ENCODE measurements at places on chromosomes 2 and 18.

- no peak for DNase-seq
Observed at GRCh38 chr18:76506974-76507764, 12.1 kb upstream of the ZNF516 start.

DNA sequence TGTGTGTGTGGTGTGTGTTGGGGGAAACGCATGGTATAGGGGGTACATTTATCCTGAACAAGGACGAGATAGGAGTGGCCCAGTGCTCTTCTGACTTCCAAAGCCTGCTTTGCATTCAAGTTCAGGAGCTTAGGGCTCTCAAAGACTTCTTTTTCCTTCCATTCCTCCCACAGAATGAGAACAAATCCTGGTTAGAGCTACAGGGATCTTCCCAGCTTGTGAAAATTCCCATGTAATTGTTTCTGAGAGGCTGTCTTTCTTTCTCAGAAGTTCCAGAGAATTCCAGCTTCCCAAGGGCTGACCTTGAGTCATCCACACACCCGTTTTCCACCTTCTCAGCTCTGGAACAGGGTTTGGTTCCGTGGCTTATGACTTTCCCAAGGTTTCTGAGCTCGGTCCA, 38.9 kb downstream of the FASTKD2 start:
- DNase-seq, result no peak

DNA sequence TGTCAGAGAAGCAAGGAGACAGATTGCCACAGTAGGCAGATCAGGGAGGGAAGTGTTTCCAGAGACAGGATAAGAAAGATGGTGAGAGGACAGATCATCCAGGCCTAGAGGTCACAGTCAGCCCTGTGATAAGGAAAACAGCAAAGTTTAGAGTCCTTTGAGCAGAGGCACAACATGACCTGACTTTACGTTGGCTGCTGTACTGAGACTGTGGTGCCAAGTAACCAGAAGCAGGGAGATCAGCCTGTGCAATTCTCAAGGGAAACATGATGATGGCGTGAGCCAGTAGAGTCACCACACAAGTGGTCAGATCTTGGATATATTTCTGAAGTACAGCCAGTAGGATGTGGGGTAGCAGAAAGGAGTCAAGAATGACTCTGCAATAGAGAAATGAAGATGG, 43.7 kb downstream of the SMC6 start:
- no peak for DNase-seq

DNA sequence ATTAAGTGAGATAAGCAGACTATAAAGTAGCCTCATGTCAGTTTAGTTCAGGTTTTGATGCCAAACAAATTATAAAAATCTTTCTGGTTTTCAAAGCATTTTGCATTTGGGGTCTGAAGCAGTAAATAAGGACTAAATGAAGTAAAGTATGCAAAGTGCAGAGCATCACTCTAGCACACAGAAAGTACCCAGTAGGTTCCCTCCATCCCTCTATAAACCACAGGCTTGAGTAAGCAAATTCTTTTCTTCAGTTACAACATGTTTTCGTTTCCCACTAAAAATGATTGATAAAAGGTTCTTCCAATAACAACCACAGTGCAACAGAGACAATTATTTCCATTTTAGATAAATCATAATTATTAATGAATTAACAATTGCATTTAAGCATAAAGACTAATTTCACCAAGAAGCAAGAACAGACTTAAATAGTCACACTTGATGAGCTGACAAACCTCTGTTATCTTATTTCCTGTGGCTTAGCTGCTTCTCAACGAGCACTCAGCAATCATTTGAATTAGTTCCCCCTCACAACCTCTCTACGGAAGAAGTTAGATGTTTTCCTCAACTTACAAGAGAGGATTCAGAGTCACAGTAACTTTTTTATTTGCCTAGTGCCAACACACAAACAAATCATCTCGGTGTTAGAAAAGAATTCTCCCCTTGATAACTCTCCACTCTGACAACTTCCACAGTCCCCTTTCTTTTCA, 249.8 kb downstream of the NBAS start:
- DNase-seq, result no peak

GRCh38 chr2:141589314-141589713, 541.5 kb downstream of the LRP1B start:
- DNase-seq, result no peak

Data from NCI-H187 treated with DMSO at 0.1 percent for 48 hours (cell line).